NCI-H524 treated with DMSO at 0.1 percent for 48 hours (cell line): ENCODE measurements at places on chromosomes 7 and 10.

GRCh38 chr7:153443032-153443701 is 609.0 kb upstream of the DPP6 start:
- no peak for DNase-seq

- no peak for DNase-seq
Observed at GRCh38 chr10:50601974-50602373, 21.8 kb downstream of the SGMS1 start.

DNA sequence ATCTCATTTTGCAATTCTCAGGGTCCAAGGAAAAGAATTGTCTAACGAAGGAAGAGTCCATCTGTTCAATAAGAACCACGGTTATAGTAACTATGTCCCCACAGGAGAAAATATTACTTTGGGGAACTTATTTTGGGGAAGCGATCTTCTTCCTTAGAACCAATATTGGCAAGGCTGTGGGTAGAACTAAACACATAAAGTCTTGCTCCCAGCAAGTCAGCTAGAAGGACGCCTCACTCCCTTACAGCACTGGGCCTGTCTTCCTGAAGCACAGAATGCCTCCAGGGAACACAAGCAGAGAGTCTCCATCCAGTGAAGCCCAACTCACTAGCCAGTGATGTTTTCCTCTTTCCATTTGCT is 30.2 kb downstream of the C10orf71 start:
- no peak for DNase-seq

- no peak for DNase-seq
Observed at GRCh38 chr7:30027065-30027456, 559 bp upstream of the FKBP14 start.

DNA sequence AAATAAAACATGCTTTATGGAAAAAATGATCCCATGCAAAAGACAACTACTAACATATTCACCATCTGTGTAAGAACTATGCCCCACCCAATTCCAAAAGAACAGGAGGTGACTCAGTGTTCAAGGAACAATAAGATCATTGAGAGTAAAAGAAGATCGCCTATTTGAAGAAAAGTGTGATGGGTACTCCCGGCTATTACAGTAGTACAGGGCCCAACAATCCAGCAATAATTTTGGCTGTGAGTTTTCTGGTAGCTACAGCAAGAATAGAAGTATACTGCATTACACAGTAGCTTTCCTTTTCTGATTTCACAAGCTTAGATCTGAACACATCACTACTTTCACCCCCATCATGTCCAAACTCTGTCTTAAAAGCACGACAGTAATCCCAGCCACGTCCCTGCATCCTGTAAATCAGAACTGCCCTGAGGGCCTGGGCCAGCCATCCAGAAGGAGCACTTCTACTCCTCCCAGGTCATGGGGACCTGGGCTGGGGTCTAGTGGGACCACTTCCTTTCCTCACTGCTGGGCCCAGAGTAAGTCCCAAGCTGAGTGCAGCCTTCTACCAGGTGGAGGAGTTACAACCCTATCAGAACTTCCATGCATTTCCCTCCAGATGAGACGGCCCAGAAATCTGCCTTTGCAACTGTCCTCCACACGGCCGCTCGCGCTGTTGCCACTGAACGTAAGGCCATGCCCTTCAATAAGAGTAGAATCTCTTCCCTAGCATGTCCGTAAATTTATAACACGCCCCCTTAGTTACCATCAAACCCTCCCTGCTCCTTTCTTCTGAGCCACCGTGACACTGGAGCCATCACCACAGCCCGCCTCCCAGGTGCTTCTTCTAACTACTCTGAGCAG is 7.9 kb downstream of the ESYT2 start:
- no peak for DNase-seq

GRCh38 chr10:116636976-116637375 is 16.2 kb downstream of the PNLIPRP2 start:
- no peak for DNase-seq

DNA sequence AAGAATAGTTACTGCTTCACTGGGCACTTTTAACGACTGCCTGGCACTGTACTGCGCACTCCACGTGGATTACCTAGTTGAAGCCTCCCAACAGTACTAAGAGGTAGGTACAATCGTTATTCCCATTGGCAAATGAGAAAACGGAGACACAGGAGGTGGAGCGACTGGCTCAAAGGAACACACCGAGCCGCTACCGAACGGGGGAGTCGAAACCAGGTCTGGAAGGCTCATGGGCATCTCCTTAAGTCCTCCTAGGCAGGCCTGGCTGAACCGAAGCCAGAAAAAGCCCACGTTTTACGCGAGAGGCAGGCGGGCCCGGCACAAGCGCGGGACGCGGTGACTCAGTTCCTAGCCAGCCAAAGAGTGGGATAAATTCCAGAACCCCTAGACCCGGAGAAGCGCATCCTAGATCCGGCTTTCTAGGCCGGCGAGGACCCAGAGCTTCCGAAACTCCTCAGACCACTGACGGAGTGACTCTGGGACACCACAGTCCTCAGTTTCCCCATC is 472 bp downstream of the PDAP1 start:
- no peak for DNase-seq

DNA sequence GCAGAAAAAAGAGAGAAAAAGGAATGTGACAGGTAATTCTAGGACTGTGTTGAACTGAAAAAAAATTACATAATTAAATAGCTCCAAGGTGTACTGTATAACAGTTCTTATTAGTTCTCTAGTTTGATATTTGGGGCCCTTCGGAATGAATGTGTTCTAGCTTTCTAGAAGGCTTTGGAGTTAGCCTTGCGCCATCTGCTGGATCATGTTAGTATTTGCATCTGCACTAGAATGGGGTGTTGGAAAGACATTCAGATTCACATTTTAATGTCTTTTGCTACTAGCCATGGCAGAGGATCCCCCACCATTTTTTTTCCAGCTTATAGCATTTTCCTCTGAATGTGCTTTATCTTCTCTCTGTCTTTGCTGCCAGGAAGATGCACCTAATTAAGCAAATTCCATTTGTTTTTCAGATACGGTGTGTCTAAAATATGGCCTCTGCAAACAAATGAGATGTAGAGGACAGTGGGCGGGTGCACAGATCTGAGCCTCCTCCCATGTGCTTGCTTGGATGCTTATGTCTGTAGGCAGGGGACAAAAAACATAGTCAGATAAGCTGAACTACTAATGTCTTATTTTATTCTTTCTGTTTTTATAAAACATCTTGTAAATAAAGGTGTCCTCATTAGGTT is 238.5 kb downstream of the PHF14 start:
- no peak for DNase-seq

DNA sequence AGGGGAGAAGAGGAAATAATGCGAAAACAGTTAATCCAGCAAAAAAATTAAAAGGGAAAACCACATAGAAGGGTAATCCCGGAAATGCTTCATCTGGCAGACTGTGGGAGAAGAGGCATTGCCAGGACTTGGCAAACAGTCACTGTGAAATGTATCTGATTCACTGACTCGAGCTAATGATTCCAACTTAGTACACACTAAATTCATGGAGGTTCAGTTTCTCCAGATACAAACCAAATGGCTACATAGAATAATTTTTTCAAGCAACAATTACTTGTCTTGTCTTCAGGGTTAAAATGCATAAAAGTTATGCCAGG is 36.4 kb downstream of the GDI2 start:
- DNase-seq = no peak

DNA sequence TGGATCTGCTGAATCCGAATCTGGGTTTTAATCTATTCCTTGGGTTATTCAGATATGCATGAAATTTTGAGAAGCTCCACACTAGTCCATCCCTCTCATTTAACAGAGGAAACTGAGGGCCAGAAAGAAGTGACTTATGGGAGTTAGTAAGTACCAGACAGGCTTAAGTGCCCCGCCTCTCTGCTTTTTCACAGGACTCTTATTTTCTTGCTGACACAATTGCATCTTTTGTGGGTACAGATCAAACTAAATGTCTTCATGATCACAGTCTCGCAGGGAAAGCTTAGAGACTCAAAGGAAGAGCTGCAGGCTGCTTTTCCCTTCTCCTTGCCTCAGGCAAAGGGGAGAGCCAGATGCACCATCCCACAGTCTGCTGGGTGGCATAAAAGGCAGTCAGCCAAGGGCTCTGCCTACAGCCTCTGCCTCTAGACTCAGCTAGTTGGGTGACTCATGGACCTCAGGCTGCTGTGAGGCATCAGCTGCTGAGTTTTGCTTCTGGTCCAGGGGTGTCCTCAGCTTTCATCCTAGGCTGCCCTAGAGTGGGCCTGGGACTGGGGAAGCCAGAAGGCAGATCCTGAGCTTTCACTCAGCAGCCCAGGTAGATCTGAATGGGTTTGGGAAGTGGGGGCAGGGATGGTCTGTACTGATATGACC is 11.6 kb downstream of the GOLGA7B start:
- DNase-seq = no peak

- no peak for DNase-seq
Observed at GRCh38 chr10:61899997-61900828, 1.3 kb upstream of the ARID5B start.

DNA sequence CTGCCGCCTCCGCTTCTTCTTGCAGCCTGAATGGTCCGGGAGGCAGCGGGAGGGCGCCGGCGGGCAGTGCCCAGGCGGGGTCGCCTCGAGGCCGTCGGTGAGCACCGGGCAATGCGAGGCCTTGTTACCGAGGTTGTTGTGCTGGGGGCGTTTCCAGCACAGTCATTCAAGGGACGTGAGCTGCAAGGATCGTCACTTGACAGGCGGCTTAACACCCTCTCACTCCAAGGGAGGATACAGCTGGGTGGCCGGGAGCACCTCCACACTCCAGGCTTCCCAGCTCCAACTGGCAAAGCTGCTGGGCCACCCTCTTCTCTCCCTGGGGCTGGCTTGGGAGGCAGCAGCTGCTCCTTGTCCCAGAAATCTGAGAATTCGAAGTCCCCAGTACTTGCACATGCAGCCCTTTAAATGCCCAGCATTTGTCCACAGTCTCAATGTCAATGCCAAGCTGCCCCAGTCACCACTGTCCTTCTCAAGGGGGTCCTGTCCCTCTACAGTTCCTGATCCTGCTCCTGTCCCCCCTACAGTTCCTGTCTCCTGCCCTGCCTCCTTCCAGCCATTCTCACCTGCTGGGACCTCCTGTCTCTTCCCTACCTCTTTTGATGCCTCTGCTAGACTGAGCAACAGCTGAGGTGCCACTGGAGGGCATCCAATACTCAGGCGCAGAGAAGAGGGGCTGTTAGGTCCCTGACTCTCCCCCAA is 4.4 kb upstream of the HOXA11 start:
- DNase-seq = no peak

GRCh38 chr10:43024524-43024923 is 52.3 kb upstream of the RET start:
- DNase-seq = no peak

- no peak for DNase-seq
Observed at GRCh38 chr7:74454021-74454924, 567 bp downstream of the GTF2IRD1 start.

DNA sequence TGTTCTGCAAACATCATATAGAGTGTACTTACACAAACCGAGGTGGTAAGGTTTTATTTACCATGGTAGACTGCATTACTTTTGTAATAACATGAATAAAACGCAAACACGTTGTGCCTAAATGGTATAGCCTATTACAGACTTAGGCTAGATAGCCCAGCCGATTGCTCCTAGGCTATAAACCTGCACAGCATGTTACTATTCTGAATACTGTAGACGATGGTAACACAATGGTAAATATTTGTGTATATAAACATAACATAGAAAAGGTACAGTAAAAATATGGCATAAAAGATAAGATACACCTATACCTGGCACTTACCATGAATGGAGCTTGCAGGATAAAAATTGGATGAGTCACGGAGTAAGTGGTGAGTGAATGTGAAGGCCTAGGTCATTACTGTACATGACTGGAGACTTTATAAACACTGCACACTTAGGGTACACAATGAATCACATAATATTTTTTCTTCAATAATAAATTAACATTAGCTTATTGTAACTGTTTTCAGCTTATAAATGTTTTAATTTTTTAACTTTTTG is 16.3 kb downstream of the AKR1D1 start:
- no peak for DNase-seq

DNA sequence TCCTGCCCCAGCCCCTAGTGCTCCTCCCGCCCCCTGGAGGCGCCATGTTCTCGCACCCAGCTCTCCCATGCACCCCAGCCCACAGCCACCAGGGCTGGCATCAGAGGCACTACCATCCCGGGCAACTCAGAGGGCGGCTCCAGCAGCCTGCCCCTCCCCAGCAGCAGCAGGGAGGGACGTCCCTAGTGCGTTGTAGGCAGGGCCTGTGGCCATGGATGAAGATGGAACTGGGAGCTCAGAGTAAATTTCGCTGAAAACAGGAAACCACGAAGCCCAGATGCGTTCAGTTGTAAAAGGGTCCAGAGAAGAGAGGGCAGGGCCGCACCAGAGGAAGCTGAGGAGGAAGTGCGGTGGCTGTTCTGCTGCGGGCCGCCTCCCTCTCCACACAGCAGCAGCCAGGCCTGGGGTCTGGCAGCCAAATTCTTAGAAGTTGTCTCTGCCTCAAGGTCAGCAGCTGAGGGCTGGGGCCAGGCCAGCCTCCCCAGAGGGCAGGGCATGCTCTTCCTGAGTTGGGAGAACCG is 24.6 kb downstream of the VSIR start:
- no peak for DNase-seq

- no peak for DNase-seq
Observed at GRCh38 chr7:90178679-90179278, 24.5 kb downstream of the STEAP1 start.

- DNase-seq = no peak
Observed at GRCh38 chr10:27723436-27723835, 22.2 kb downstream of the MKX start.
